A172 (cell line): ENCODE measurements at places on chromosomes 2 and 18. TPM values are rescaled to one million over a fixed set of nuclear protein-coding genes. Genes with fewer than 3 reads are reported as not detected.

Gene CRYGD
- total RNA-seq, result not detected in 2 replicates

Gene TUBB8B
- not detected in 2 replicates for total RNA-seq

Gene KLHL30
- 6.3 and 7.4 TPM in 2 replicates for total RNA-seq

Gene C2orf92
- 0.86 and 8.6 TPM in 2 replicates for total RNA-seq

DNA sequence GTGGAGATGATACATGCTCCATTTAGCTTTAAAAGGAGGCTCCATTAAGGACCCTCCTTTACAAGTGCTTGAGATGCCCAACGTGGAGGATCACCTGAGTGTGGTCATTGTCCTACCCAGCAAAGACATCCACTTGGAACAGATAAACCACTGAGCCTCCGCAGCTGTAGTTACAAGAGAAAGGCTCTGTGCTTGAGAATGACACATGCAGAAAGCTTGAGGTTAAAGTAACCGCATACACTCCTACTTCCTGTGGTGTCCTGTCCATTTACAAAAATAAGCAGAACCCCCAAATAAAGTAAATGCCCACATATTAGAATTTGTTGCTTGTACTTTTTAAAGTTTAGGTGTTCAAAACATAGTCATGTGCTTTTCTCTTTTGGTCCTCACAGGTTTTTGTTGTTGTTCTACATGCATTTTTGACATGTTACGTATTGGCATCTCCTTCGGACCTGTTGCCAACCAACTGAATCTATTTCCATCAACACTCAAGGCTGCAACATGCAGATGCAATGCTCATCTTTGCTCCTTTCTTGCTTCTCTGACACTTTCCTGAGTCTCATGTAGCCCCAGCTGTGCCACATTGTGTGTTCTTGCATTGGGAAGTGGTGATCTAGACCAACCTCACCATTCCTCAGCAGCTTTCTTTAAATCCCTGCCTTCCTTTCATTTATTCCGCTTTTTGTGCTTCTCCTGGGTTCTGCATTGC is 56.0 kb downstream of the SERPINB7 start:
- peak; percentile 70 for DNase-seq

GRCh38 chr2:51734115-51734514 is 702.2 kb upstream of the NRXN1 start:
- no peak for DNase-seq

DNA sequence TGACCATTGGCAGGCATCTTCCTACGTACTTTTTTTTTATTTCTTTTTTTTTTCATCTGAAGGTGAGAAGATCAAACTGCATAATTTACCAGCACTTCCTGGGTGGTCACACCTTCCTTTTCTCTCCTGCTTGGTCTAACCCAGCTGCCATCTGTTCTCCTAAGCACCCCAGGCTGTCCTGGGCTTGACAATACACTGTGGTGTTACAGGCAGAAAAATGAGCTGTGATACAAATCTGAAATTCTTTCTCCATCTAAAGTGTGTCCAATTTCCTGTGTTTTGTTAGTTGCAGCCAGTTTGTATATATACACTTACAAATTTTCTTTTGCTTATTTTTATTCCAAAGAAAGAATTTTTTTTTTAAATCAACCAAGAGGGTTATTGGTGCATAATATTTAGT is 786.0 kb upstream of the ZEB2 start:
- DNase-seq, result no peak

GRCh38 chr2:147689220-147689909 is 155.5 kb upstream of the ACVR2A start:
- no peak for DNase-seq

GRCh38 chr2:62304429-62305417 is 108.8 kb downstream of the B3GNT2 start:
- DNase-seq, result peak; percentile 97

GRCh38 chr2:60213865-60214625 is 339.4 kb downstream of the BCL11A start:
- DNase-seq, result peak; percentile 8
